ENCODE measurements at places on chromosomes 1 and 21. TPM values are rescaled to one million over a fixed set of nuclear protein-coding genes. Genes with fewer than 3 reads are reported as not detected.

CLEC20A gene
- not detected for polyA plus RNA-seq

APCS gene
- polyA plus RNA-seq = not detected

RXFP4 gene
- not detected for polyA plus RNA-seq

GFI1 gene
- not detected for polyA plus RNA-seq

IL19 gene
- polyA plus RNA-seq = not detected

LIPI gene
- not detected for polyA plus RNA-seq

MX1 gene
- polyA plus RNA-seq = 2.2 TPM

OR2T35 gene
- not detected for polyA plus RNA-seq
